Stimulated activated CD4-positive, alpha-beta T cell treated with anti-CD3 and anti-CD28 coated beads, TNF-alpha, amount 100 ng/mL, for 4 hours (primary cell): ENCODE measurements at places on chromosomes 7 and 10.

DNA sequence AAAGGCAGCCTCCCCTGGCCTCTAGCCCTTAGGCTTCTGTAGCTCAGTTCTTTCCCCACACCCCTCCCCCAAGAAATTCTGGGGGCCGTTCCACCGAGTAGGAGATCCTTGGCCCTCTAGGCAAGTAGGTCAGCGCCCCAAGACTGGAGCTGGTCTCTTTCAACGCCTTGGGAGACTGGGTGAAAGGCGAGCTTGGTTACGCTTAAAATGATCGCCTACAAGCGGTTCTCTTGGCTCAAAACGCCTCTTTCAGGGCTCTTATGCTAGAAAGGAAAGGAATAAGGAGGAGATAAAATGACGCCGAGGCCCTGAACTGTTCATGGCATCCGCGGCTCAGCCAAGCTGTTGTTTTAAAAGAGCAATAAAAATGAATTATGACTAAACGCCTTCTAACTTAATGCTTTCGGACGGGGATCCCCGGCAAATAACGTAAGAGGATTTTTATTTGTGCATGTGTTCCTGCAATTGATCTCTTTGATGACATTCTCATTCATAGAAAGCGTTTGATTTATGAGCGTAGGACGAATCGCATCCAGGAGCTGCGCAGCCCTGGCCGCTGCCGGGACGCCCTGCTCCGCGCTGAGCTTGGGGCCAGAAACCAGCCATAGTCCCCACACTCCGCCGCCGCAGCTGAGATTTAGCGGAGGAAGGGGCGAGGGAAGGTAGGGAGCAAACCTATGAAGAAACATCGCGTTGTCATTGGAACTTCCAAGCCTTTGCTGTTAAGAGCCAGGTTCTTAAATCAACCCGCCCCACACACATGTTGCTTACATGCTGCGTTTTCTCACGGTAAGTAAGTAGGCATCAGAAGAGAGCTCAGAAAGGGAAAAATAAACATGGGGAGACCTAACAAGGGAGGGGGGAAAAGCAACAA lies 3.0 kb upstream of the HOXA1 start:
- no peak for DNase-seq

DNA sequence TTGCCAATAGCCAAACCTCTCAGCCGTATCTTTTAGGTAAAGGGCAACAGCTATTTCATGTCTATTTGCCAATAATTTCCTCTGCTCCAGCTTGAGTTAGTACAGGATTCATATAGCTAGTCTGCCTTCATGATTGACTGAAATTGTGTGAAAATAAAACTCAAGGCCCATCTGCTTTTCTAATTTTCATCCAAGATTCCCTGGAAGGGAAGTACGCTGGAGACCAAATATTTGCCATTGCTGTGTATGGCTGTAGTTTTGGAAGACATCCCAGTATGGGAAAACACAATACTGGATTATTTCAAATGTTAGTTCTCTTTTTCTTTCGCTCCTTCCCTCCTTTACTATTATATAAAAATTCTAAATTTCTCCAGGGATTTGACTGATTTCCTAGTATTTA lies 652.4 kb downstream of the CNTNAP2 start:
- DNase-seq: no peak

- DNase-seq: no peak
These were observed 121.5 kb upstream of the PRSS58 start for GRCh38 chr7:142379201-142379885.

DNA sequence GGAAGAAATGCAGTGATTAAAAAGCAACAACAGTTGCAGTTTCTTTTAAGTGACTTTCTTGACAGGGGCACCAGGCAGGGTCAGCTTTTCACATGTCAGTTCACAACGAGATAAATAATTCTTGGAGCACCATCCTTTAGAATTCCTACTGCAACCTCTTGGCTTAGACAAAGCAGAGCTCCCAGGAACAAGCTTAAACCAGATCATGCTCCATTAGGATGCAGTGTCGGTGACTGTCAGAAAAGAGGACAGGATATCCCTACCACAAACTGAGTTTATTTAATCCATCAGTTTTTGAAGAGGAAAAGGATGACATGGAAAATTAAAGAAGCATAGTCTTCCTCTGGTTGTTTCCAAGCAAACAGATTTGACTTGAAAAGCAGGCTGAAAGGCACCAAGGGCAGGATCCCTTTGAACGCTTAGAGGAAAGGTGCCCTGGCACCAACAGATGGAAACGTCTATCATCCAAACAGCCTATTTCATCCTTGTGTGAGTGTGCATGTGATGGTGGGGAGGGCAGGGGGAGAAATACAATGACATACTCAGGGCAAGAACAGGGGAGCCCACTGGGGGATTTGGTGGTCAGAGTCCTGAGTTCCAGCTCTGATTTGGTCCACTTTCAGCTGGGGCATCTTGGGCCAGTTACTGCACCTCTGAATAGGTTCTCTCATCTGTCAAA lies 332.1 kb upstream of the AOAH start:
- no peak for DNase-seq

DNA sequence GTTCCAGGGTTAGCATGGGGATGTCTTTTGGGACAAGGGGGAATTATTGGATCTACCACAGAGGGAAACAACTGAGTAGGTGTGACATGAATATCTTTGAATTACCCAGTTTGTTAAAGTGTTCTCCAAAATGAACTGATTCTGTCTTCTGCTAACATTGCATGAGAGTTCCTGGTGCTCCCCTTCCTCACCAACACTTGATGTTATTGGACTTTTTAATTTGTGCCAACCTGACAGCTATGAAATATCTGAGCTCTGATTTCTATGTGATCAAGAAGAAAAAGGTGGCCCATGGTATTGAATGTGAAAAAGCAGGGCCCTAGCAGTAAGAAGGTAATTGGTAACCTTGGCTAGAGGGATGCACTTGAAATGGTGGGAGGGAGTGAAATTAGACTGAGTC lies 4.6 kb upstream of the VPS37D start:
- no peak for DNase-seq

- DNase-seq: no peak
These were observed 417.5 kb upstream of the MGMT start for GRCh38 chr10:129049501-129049900.
